ENCODE measurements at places on chromosomes 5 and 9. TPM values are rescaled to one million over a fixed set of nuclear protein-coding genes. Genes with fewer than 3 reads are reported as not detected.

AUH gene
- total RNA-seq: 20.0 TPM

OR13F1 gene
- total RNA-seq: not detected

FGF10 gene
- total RNA-seq: 2.4 TPM

OSTF1 gene
- 11.8 TPM for total RNA-seq

UBE2QL1 gene
- 39.1 TPM for total RNA-seq

SCGB3A2 gene
- not detected for total RNA-seq

ANKRD55 gene
- 2.0 TPM for total RNA-seq

AIF1L gene
- total RNA-seq: 16.3 TPM

SLC2A8 gene
- 9.0 TPM for total RNA-seq

ANKRD18A gene
- total RNA-seq: 1.6 TPM

C9orf153 gene
- total RNA-seq: not detected

IL13 gene
- total RNA-seq: not detected

LCN15 gene
- total RNA-seq: not detected

KCTD16 gene
- 17.5 TPM for total RNA-seq

RAPGEF6 gene
- total RNA-seq: 58.7 TPM

TMEM203 gene
- 34.2 TPM for total RNA-seq

NME5 gene
- total RNA-seq: 13.0 TPM

UBE2R2 gene
- 28.5 TPM for total RNA-seq
